ENCODE measurements at places on chromosomes 12 and 14.
A peak's percentile ranks its signal among the peaks of the same experiment; 100 is the strongest.

- no peak for DNase-seq
Observed at GRCh38 chr14:101719045-101719645, 42.4 kb upstream of the PPP2R5C start.

- no peak for DNase-seq
Observed at GRCh38 chr12:98893126-98893674, 248.1 kb downstream of the APAF1 start.

DNA sequence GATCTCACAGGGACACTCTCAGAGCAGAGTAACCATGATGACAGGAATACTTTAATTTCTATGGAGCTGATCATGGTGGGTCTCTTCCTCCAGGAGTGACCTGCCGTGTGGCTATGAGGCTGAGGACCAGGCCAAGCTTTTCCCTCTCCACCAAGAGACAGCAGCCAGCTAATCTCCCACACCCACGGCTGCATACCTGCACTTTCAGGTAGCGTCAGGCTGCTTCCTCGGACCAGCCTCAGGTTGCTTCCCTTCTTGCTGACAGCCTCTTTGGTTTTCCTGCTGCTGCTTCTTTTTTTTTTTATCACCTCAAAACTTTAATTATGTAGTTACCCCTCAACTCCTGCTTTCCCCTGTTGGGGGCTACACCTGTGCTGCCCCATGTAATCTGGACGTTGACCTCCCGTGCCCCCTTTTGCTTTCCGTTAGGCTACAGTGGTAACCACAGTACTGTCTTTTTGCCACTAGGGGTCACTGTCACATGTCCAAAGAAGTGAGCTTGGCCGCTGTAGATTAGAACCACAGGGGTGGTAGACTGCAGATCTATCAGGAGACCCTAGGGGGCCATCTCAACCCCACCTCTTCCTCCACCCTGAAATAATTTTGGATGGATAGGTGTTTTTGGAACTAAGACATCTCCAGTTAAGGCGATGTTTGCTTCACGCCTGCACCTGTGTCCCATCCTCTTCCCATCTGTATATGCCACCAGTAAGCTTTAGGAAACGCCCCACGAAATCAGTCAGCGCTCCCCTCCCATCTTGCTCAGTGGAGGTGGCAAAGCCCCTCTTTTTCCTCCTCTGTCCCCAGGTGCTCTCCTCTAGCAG is 7.8 kb upstream of the PIP4K2C start:
- peak; percentile 94 for DNase-seq

- DNase-seq: no peak
Observed at GRCh38 chr14:85182282-85182681, 347.7 kb upstream of the FLRT2 start.

GRCh38 chr12:48972952-48973483 is 1.5 kb upstream of the WNT10B start:
- DNase-seq: no peak

DNA sequence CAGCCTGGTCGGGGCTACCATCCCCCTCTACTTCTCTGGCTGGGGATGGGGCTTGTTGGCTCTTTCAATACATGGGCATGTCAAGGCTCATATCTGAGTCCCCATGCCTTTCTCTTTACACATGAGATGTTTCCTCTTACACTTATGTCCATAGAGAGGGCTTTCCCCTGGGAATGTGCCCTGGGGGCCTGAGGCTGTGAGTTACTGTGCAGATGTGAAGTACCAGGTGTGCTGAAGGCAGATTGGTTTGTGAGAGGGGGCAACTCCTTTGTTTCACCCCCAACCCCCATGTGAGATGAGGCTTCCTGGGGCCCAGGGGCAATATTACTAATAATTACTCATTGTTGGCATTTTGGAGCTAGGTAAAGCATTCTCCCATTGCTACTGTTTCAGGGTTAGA is 32.8 kb downstream of the NRXN3 start:
- DNase-seq: no peak

DNA sequence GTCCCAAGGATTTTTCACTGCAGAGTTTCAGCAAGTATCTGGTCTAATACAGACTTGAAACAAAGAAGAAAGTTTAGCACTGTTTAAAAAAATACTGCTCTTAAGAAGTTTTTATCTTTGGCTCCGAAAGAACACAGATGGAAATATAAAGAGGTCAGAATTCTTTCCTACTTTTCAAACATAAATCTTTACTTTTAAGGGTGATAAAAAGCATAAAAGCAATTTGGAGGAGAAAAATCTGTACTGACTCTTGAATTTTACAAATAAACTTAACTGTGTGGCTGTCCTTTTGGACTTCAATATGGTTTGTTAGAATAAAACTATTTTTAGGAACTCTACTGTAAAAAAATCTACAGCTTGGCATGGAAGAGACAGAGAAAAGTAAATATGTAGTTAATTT is 27.6 kb upstream of the ISM2 start:
- DNase-seq: no peak

GRCh38 chr12:112349431-112349830 is 32.8 kb downstream of the HECTD4 start:
- DNase-seq: no peak

DNA sequence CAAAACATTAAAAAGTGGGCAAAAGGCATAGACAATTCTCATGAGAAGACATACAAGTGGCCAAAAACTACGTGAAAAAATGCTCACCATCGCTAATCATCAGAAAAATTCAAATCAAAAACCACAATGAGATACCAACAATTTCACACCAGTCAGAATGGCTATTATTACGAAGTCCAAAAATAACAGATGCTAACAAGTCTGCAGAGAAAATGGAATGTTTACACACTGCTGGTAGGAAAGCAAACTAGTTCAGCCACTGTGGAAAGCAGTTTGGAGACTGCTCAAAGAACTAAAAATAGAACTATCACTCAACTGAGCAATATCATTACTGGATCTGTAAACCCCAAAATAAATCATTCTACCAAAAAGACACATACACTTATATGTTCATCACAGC is 76.2 kb downstream of the PRKD1 start:
- no peak for DNase-seq

GRCh38 chr12:128611736-128612135 is 212.0 kb downstream of the SLC15A4 start:
- DNase-seq: no peak

DNA sequence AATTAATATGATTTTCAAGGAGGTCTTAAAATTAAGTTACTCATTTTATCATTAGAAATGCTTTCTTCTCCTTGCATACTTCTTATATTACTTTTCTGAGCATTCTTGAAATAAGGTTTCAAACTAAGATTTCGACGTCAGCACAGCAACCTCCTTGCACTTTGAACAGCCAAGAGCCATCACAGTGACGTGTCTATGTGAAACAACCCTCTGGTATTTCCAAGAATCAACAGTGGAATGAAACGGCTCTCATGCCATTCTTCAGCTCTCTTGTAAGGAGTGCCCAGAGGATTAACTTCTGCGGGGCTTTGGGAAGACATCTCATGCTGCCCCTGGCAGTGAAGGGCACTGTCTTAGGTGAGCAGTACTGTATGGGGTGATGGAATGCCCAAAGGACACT is 109.2 kb downstream of the EFCAB11 start:
- no peak for DNase-seq

- no peak for DNase-seq
Observed at GRCh38 chr14:75454963-75455546, 27.2 kb downstream of the JDP2 start.

GRCh38 chr14:22813145-22813544 is 2.1 kb downstream of the SLC7A7 start:
- DNase-seq: no peak

DNA sequence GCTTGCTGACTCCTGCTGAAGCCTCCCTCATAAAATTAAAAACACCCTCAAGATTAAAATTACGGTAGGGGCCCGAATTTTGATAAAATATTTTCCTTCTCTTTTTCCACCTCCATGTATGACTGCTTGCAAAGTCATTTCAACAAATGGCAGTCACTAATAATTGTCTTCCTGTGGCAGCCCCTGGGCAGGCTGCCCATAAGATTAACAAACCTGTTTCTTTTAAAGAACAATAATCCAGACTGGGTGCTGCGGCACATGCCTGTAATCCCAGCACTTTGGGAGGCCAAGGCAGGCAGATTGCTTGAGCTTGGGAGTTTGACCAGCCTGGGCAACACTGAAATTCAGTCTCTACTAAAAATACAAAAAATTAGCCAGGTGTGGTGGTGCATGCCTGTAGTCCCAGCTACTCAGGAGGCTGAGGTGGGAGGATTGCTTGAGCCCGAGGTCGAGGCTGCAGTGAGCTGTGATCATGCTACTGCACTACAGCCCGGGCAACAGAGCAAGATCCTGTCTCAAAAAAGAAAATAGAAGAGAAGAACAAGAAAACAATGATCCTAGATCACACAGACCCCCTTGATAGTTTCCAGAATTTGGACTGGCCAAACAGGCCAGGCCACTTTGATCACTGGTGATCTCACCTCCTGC is 8.7 kb downstream of the SAV1 start:
- DNase-seq: no peak

GRCh38 chr12:50184261-50184660 is 17.1 kb upstream of the CERS5 start:
- DNase-seq: no peak

DNA sequence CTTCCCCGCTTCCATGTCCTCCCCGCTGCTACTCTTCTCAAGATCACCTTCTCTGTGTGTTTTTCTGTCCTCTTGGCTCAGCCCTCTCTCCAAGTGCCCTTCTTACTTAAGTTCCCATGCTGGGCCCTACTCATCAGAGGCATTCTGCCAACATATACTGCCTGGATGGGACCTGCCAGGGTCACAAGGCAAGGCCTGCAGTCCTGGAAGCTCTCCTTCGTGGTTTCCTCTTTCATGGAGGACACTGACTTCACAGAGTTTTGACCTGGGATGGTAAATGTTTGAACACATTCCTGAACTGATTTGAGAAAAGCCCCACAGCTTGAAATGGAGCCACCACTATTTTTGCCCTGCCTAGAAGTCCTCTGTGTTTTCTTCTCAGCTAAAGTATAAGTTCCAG is 140.9 kb downstream of the TMEM30B start:
- no peak for DNase-seq

DNA sequence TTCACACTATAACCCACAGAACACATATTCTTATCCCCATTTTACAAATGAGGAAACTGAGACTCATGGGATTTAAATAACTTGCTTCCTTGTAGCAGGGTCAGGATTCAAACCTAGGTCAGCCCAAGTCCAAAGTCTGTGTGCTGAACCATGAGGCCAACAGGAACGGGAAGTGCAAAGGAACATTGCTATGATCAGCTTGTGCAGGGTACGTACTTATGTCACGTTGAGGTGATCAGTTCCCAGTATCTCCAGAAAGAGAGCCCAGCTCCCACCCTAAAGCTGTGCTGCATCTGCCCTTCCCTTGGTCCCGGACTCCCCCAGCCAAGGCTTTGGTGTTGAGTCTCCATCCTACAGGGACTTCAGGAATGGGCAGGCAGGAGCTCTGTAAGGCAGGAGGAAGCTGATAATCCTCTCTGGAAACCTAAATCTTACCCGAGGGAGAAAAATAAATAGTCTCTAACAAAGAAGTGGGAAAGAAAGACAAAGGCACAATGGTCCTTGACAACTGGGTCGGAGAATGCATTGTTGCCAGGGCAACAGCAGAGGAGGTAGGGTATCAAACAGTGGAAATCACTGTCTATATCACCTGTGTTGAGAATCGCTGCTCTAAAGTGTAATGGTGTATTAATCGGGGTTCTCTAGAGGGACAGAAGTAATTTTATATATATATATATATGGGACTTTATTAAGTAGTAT is 82.5 kb upstream of the FICD start:
- DNase-seq: no peak

DNA sequence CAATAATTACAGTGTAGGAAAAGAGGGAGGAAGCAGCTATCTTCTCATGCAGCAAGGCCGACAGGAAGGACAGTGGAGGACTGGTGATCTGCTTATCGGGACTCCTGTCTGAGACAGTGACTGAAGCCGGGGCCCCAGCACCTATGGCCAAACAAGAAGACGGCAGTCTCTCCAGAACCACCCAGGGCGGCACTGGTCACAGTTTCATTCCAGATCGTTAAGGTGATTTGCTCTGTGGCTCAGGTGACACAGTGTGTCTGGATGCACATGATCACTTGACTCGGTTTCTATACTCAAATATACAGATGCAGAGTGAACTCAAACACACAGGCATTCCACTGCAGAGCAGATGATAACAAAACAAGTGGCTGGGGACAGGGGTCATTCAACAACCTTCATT is 52.1 kb upstream of the CORO1C start:
- no peak for DNase-seq

- no peak for DNase-seq
Observed at GRCh38 chr12:101957252-101957959, 80.0 kb downstream of the DRAM1 start.

DNA sequence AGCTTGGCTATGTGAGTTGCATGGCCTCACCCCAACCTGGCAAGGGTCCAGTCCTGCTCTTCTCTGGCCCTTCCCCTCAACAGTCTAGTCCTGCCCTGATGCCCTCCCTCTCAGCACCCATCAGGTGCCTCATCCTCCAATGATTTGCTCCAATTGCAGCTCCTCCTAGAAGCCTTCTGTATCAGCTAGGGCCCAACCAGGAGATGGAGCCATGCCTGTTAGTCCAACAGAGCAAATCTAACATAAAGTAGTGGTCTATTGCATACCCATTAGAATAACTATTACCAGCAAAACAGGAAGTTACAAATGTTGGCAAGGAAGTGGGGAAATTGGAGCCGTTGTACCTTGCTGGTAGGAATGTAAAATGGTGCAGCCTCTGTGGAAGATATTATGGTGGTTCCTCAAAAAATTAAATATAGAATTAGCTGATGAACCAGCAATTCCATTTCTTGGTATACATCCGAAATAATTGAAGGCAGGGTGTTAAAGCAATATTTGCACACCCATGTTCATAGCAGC is 163.5 kb downstream of the VRK1 start:
- DNase-seq: no peak

GRCh38 chr12:72747111-72747849 is 475.1 kb downstream of the TRHDE start:
- no peak for DNase-seq

DNA sequence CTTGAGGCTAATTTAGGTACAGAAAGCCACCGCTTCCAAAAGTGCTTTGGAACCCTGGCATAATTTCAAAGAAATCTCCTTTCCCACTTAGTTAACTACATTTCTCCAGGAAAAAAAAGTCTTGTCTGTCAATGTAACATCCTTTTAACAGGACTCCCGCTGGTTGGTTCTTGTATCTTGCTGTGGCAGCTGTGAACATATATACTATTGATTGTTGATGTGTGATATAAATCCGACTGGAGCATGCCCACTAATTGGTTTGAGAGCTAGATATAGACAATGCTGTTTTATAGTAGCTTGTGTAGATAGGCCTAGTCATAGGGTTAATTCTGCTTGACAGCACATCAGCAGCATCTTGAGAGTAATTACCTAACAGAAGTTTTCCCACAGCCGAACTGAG is 89.6 kb downstream of the MSRB3 start:
- DNase-seq: no peak

GRCh38 chr12:51361161-51362016 is 14.9 kb upstream of the CELA1 start:
- DNase-seq: no peak

GRCh38 chr14:24297190-24297964 is 2.2 kb downstream of the DHRS1 start:
- peak; percentile 52 for DNase-seq

All from iPS-NIHi11 (cell line).